ENCODE measurements at places on chromosomes 13 and 19.

DNA sequence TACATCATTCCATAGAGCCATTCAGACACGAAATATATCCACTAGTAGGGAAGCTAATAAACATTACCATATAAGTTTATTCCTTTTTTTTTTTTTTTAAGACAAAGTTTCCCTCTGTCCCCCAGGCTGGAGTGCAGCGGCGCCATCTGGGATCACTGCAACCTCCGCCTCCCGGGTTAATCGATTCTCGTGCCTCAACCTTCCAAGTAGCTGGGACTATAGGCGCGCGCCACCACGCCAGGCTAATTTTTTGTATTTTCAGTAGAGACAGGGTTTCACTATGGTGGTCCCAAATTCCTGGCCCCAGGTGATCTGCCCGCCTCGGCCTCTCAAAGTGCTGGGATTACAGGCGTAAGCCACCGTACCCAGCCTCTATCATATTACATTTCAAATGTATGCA, 612 bp upstream of the ZNF154 start:
- DNase-seq: no peak

DNA sequence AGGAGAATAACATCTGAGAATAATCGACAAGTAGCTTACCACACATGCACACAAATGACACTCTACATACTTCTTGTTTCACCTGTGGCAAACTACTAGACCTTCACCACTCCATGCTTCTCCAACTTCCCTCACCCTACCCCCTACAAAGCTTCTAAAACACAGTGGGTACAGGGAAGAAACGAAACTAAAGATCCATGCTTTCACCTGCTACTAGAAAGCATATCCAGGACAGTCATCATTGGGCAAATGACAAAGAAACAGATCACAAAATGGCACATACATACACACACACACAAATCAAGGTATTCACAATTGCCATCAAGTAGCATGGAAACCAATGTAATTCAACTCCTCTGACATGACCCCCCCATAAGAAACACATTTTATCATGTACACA, 10.6 kb downstream of the BRD4 start:
- no peak for DNase-seq

DNA sequence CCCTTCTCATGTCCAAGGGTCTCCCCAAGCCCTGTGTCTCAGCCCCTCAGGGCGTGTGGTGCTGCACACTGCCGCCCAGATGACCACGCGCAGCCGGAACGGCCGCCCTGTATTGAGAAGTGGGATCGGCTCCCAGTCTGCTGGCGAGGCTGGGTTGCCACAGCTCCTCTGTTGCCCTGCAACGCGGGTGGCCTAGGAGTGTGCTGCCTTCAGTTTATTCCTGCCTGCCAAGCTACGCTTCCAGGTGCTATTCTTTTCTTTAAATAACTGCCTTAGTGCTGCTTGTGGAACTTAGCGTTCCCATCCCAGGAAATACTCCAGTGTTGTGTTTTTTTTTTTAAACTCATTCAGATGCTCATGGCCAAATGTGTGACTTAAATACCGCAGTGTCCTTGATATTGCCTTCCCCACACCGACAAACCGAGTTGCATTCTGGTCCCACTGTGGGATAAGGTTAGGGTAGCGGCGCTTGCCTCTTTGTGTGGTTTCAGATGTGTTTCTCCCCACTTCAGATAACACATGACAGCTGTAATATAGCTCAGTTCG, 16.6 kb downstream of the ACTN4 start:
- DNase-seq: no peak

DNA sequence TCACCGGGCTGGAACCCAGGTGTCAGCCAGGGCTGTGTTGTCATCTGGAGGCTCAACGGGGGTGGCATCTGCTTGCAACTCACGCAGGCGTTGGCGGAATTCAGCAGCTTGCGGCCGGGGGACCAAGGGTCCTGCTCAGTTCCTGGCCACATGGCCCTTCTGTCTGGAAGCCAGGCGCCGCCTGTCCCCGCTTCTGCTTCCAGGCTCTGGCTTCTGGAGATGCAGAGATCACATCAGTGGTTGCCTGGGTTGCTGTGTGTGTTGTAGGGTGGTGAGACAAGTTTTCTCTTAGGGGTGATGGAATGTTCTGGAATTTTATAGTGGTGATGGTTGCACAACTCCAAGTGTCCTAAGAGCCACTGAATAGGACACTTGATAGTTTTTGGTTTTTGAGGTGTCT, 5.0 kb downstream of the ADAT3 start:
- no peak for DNase-seq

DNA sequence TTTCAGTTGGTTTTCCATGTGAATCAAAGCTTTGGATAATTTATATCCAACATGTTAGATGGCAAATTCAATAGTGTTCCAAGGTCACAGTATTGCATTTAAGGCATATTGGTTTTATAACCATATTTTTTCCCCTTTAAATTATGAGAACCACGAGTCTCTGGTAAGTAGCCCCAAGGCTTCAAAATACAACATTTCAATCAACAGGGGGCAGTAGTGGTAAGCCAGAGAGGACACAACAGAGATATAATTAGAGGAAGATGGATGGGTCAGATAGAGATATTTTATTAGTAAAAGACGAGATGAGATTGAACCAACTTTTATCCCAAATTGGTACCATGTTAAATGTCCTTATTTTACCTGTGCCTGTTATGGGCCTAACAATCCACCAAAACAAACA, 53.1 kb downstream of the KL start:
- DNase-seq: peak; percentile 26

DNA sequence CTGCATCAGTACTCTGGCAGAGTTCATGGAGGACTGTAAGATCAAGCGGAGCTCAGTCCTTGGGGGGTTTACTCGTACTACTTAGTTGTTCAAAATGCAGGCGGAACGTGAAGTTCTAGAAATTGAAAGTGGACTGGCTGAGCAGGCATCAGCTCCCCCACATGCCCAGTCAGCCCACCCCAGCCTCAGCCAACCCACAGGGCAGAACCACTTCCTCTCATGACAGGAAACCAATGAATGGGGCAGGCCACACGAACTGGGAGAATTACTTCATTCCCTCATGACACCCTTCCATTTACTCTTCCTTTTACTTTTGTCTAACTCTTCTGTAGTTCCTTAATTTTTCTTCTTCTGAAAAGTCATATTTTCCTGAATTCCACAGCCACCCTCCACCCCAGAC, 71.9 kb downstream of the FLT1 start:
- no peak for DNase-seq

DNA sequence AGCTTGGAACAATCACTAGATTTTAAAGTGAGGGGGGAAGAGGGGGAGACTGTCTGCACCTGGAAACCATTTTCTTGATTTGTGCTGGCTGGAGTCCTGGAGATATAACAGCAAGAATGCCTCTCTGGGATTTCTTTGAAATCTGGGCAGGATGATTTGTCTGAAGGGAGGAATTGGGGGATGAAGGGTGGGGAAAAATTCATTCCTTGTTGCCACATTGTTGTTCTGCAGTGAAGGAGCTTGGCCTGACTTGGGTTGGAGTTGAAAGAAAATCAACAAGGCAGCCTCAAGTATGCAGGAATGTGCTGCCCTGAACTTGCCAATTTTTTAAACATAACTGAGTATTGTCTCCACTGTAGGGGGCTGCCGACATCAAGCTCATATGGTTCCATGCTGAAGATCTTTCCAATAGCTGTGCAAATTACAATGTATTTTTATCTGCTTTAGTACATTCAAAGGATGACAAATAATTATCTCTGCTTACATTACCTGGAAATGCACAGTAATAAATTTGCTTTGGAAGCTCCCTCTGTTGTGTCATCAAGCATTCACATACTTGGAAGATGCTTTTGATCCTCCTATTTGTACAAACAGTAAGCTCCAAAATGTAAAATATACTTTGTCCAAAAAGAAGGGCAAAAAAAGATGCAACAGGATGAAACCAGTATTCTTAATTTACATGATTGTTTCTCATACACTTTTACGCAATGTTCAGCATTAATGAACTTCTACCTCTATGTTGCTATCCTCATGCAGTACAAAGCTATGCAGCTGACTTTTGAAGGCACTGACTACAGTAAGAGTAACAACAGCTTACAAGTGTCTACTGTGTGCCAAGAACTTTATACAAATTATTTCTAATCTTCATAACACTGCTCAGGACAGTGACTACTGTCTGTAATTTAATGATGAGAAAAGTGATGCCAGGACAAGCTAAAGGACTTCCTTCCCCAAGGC, 627.9 kb upstream of the KLF12 start:
- no peak for DNase-seq

DNA sequence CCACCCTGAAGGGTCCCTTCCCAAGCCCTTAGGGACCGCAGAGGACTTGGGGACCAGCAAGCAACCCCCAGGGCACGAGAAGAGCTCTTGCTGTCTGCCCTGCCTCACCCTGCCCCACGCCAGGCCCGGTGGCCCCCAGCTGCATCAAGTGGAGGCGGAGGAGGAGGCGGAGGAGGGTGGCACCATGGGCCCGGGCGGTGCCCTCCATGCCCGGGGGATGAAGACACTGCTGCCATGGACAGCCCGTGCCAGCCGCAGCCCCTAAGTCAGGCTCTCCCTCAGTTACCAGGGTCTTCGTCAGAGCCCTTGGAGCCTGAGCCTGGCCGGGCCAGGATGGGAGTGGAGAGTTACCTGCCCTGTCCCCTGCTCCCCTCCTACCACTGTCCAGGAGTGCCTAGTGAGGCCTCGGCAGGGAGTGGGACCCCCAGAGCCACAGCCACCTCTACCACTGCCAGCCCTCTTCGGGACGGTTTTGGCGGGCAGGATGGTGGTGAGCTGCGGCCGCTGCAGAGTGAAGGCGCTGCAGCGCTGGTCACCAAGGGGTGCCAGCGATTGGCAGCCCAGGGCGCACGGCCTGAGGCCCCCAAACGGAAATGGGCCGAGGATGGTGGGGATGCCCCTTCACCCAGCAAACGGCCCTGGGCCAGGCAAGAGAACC, 1.5 kb downstream of the EGLN2 start:
- DNase-seq: no peak

DNA sequence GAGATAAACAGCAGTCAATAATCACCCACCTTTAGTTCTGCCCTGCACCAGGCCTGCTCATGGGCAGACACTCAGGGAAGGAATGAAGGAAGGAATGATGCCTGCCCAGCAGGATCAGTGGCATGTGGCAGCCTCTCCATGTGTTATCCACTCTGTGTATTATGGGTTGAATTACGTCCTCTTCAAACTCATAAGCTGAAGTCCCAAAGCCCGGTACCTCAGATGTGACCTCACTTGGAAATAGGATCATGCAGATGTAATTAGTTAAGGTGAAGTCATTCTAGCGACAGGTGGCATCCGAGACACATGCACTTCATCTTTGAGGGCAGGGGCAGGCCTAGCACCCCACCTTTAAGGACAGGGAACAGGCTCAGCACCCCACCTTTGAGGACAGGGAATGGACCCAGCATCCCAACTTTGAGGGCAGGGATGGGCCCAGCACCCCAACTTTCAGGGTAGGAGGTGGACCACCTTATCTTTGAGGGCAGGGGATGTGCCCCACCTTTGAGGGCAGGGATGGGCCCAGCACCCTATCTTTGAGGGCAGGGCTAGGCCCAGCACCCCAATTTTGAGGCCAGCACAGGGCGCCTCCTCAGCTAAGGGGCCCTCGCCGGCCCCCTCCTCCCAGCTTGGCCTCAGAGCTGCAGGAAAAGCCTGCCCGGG, 127.6 kb downstream of the URI1 start:
- DNase-seq: no peak

- DNase-seq: no peak
These were observed 72.4 kb upstream of the USPL1 start for GRCh38 chr13:30545320-30545719.

- peak; percentile 43 for DNase-seq
These were observed 65.9 kb downstream of the KCNRG start for GRCh38 chr13:50080911-50081678.

DNA sequence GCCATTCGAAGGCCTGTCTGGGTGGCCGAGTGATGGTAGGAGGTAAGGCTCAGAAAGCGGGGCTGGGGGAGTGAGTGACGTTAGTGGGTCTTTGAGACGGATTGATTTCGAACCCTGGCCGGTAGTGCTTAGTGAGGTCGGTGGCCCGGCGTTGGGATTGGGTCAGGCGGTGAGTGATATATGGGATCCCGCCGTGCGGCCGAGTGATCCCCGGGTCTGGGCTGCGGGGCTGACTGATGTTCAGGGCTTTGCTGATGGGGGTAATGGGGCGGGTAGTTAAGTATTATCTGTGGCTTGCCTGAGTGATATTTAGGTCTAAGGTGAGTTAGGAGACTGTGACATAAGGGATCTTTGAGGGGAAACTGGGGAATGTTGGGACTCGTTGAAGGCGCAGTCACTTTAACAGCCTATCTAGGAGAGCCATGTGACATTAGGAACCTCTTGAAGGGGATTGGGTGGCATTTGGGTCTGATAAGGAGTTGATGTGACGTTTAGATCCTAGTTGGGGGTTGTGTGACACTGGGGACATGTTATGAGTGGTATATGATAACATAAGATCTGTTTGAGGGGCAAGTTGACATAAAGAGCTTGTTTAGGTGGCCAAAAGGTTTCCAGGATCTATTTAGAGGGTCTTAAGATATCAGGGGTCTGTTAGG, 543 bp downstream of the PSMC4 start:
- DNase-seq: no peak

GRCh38 chr19:45349430-45349941, 8.9 kb downstream of the KLC3 start:
- no peak for DNase-seq

- DNase-seq: no peak
These were observed 72.4 kb downstream of the COL4A1 start for GRCh38 chr13:110234532-110234931.

- no peak for DNase-seq
These were observed 41.1 kb downstream of the TMTC4 start for GRCh38 chr13:100633461-100633860.

- peak; percentile 99 for DNase-seq
These were observed at the start of gene QPCTL for GRCh38 chr19:45692187-45693105. TSS of gene QPCTL (plus strand) at chr19:45692666. CDS start at chr19:45692704, 38 bp downstream.

DNA sequence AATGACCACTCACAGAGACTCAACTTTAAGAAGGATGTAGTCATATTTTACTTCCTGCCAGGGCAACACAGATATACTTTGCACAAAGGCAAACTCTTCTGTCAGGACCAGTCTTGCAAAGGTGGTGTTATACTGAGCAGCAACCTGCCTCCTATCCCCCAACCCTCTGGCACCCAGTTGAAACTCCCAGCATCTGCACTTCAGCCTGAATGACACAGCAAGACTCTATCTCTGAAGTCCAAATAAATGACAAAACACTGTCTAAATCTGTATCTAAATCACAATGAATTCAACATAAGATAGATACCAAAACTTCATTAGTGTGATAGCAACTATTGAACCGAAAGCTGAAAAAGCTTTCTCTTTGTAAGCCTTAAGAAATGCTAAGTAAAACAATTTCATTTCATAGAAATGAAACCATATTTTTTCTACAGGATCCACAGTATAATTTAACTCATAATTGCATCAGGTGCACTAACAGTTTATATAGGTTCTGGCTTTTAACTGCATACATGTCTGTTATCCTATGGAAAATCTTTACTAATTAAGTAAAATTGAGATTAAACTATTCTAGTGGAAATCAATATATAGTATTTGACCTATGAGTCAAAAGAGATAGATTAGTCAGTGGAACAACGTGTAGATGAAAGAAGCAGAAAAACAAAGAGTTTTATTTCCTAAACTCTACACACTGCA, 163.7 kb downstream of the TBC1D4 start:
- no peak for DNase-seq

- no peak for DNase-seq
These were observed 21.4 kb downstream of the TEX29 start for GRCh38 chr13:111341886-111342285.

- DNase-seq: no peak
These were observed 30.8 kb downstream of the PIN1 start for GRCh38 chr19:9865732-9866501.

All from NCI-H524 (cell line).